ENCODE measurements at places on chromosomes 6 and 20.

DNA sequence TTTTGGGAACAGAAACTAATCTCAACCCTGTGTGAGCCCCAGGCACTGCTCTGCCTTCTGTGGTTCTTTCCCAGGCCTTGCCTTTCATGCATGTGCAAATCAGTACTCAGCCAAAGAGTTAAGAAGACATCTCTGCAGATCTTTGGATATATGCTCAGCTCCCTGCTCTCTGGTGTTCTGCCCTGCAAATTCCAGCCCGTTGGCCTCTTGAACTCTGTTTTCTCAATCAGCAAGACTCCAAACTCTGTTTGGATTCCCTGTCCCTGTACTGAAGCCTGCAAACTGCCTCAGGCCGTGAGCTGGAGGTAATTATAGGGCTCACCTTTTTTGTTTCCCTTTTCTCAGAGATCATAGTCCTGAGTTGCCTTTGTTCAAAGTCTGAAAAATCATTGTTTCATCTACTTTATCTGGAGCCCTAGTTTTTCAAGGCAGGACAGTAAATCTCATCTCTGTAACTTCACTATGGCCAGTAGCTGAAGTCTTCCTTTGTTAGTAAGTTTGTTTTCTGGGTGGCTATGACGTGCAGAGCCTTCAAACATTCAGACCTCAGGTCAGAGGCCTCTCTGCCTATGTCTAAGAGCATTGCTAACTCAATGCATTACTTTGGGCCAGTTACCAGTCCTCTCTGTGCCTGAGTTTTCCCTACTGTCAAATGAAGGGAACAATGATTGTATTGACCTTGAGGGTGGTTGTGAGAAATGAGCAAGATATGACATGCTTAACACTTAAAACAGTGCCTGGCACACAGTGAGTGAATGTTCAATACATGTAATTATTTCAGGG, 15.9 kb upstream of the MDFI start:
- DNase-seq, result no peak

- DNase-seq, result no peak
Measured at GRCh38 chr6:56062836-56063235, 184.5 kb downstream of the COL21A1 start.

- DNase-seq, result no peak
Measured at GRCh38 chr6:135876058-135876457, 24.6 kb downstream of the PDE7B start.

DNA sequence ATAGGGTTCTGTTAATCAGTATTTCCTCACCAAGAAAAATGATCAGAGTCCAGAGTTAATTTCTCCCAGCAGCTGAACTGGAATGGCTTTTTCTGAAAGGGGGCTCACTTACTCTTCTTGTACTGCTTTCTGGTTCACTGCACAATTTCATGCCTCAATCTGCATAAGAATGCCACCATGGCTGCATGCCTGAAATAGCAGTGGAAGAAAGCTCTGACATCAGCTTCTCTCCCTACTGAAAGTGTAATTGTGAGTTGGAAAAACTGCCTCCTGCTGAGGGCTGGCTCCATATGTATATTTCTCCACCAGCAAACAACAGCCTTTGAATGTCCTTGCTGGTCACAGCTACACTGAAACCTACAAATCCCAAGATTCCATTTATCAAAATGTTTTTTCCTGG, 1027.2 kb upstream of the GJE1 start:
- no peak for DNase-seq

- DNase-seq, result no peak
Measured at GRCh38 chr6:143880412-143880811, 16.1 kb downstream of the ZC2HC1B start.

DNA sequence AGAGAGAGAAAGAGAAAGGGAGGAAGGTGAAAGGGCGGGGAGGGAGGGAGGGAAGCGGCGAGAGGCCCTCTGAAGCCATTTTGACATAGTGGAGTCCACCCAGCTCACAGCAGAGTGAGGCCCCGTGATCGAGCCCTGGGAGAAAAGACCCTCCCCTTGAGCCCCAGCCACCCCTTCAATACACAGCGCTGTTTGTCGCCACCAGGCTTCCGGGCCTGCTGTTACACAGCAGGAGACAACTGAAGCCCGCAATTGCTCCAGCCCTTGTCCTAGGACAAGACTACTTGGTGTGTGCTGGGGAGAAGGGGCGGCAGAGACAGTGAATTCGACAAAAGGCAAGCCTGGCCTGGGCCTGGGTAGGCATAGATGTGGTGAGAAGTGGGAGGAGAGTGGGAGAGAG, 67.3 kb downstream of the PRR18 start:
- DNase-seq, result no peak

DNA sequence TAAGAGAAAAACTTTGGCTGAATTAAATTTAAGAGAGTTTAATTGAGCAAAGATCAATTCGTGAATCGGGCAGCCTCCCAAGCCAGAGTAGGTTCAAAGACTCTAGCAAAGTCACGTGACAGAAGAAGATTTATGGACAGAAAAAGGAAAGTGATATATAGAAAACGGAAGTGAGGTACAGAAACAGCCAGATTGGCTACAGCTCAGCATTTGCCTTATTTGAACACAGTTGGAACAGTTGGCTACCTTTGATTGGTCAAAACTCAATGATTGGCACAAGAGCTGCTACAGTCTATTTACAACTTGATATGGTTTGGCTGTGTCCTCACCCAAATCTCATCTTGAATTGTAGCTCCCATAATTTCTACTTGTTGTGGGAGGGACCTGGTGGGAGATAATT, 102.6 kb downstream of the PLG start:
- no peak for DNase-seq

GRCh38 chr20:16005021-16005914, 568.0 kb downstream of the KIF16B start:
- DNase-seq, result no peak

- no peak for DNase-seq
Measured at GRCh38 chr6:3875486-3875885, 26.3 kb downstream of the FAM50B start.

- no peak for DNase-seq
Measured at GRCh38 chr6:27321370-27321769, 9.3 kb upstream of the POM121L2 start.

GRCh38 chr6:80234908-80235307, 128.4 kb downstream of the BCKDHB start:
- no peak for DNase-seq

DNA sequence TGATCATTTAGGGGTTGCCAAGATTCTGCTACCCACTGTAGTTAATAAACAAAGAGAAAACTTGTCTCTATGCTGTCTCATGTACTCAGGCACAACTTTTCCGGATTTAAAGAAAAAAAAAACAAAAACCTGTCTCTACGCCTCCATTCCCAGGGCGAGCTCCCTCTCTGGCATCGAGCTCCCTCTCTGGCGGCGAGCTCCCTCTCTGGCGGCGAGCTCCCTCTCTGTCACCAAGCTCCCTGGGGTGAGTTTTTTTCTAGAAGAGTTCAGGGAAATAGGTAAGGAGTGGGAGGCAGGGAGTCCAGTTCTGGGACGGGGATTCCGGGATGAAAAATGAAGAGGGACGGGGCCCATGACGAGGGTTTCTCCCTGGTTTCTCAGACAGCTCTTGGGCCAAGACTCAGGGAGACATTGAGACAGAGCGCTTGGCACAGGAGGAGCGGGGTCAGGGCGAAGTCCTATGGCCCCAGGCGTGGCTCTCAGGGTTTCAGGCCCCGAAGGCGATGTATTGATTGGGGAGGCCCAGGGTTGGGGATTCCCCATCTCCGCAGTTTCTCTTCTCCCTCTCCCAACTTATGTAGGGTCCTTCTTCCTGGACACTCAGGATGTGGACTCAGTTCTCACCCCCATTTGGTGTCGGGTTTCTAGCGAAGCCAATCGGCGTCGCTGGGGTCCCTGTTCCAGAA, 16.5 kb upstream of the HLA-A start:
- DNase-seq, result no peak

DNA sequence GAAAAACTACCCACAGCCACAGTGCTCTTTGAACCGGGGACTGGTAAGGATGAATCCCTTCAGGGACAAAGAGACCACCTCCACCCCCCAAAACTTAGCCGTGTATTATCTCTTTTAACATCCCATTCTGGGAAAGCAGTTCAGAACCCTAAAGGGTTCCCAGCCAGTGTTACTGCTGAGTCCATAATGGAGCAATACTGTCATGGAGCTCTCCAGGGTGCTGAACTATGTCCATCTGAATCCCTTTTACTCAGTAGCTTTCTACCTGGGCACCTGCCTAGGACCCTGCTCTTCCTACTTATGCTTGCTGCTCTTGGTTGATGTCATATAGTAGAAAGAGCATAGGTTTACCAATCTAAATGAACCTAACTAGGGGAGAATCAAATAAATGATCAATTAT, 22.3 kb upstream of the SAYSD1 start:
- peak; percentile 8 for DNase-seq

GRCh38 chr6:134678436-134678889, 271.4 kb downstream of the ALDH8A1 start:
- no peak for DNase-seq

DNA sequence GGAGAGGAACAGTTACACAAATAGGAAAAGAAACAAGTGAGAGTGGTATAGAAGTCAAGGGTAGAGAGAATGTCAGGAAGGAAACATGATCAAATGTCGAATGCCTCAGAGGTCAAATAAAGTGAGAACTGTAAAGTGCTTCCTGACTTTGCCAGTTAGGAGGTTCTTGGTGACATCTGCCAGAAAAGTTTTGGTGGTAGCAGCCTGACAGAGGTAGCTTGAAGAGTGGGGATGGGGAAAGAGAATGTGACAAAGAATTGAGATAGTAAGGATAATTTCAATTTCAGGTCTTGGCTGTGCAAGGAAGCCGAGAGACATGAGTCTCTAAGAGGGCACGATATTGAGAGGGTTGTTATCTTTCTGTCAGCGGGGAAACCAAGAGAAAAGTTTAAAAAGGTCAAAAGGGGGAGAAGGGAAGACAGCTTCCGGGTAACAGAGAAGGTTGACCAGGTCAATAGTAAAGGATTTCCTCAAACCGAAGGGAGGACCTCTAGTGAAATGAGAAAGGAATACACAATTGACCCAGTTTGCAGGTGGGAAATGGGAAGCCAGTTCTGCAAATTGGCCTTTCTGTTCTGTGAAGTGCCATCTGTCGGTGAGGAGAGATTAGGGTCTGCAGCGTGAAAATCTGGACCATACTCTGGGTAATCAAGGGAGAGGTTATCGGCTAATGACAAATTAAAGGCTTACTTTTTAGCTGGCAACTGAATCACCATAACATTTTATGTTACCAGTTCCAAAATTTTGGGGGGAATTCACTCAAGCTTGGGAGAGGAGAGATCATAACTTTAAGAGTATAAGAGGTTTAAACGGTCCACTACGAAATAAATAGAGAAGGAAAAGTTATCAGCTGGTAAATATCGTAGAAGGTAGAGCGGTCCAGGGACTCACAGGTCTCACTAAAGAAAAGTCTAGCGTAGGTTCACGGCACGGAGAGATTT, 973 bp upstream of the BRD2 start:
- no peak for DNase-seq

DNA sequence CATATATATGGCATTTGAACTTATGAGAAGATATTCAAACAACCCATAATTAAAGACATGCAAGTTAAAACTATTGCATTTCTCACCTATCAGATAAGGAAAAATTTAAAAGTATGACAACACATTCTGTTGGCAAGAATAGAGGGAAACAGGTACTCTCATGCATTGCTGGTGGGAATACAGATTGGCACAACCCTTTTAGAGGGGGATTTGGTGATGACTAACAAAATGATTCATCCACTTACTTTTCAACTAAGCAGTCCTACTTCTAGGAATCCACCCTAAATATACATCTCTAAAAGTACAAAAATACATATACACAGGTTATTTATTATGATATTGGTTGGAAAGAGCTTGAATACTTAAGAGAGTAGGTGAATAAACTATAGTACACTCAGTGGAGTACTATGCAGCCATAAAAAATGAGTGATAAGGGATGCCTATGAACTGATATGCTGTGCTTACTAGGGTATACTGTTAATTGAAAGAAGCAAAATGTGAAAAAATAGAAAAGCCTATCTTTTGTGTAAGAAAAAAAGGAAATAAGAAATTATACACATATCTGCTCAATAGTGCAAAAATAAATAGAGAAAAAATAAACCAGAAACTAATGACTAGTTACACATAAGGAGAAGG, 42.2 kb downstream of the ADAT2 start:
- DNase-seq, result no peak

DNA sequence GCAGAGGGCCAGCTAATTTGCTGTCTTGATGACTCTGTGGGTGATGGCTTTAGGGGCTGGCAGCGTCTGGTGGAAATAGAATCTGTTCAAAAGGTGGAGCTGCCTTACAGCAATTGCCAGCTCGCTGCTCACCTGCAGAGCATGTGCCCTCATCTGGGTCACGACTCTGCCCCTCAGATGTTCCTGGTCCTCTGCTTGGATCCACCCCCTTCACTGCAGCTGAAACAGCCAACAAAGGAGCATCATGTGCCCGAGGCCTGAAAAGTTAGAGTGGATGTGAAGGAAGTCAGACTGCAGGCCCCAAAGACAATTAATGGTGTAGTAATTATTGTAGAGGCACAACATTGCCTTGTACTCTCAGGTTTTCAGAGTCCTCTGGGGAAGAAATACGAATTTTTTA, 19.9 kb downstream of the RREB1 start:
- no peak for DNase-seq

- DNase-seq, result peak; percentile 27
Measured at GRCh38 chr20:25296094-25297093, 48.5 kb downstream of the PYGB start.

DNA sequence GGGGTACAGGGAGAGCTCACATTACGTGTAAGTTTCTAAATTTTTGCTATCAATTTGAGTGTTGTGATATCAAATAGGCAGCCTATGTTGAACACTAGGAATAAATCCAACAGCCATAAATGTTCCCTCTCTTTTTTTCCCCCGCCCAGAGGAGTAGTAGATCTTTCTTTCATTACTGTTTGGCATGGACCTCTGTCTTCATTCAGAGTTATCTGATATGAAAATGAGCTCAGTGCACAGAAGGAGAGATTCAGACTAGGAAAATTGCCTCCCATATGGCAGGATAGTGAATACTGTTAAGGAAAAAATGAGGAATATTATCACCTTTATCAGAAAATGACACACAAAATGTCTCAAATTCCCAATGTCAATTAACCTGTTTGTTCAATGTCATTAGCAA, 110.0 kb upstream of the EYS start:
- DNase-seq, result no peak

Measured in stimulated activated CD4-positive, alpha-beta T cell treated with anti-CD3 and anti-CD28 coated beads, Interleukin-4, amount 100 ng/mL, for 1 hour (primary cell).